Aorta (tissue), 5 donors: ENCODE measurements at places on chromosomes 2 and 18.

GRCh38 chr2:112866128-112866835, 29.7 kb upstream of the IL1B start:
- H3K4me1 ChIP-seq: no peaks in the 10 kb centered on the region
- no peak overlapping the region for H3K27ac ChIP-seq
- no peak overlapping the region for H3K4me3 ChIP-seq

GRCh38 chr2:163692611-163693482, 43.0 kb downstream of the FIGN start:
- no peak for DNase-seq
- H3K4me3 ChIP-seq: no peak overlapping the region
- no peaks in the 10 kb centered on the region for H3K27me3 ChIP-seq
- H3K36me3 ChIP-seq: no peaks in the 10 kb centered on the region

GRCh38 chr2:232925153-232925820, 55.2 kb downstream of the SNORC start:
- no peaks in the 10 kb centered on the region for H3K36me3 ChIP-seq
- H3K4me1 ChIP-seq: no peaks in the 10 kb centered on the region
- no peaks in the 10 kb centered on the region for H3K27me3 ChIP-seq
- no peak overlapping the region for H3K27ac ChIP-seq
- no peak for DNase-seq

- DNase-seq: peak; percentile 49
- no peaks in the 10 kb centered on the region for H3K27me3 ChIP-seq
- H3K36me3 ChIP-seq: no peaks in the 10 kb centered on the region
- no peaks in the 10 kb centered on the region for H3K4me1 ChIP-seq
- H3K27ac ChIP-seq: no peak overlapping the region
- H3K4me3 ChIP-seq: no peak overlapping the region
Observed at GRCh38 chr2:20621366-20622295, 29.3 kb downstream of the HS1BP3 start.

- H3K36me3 ChIP-seq: no peaks in the 10 kb centered on the region
- H3K4me1 ChIP-seq: no peaks in the 10 kb centered on the region
- no peaks in the 10 kb centered on the region for H3K27me3 ChIP-seq
- H3K27ac ChIP-seq: no peak overlapping the region
- no peak for DNase-seq
- H3K4me3 ChIP-seq: no peak overlapping the region
Observed at GRCh38 chr18:48771641-48772375, 179.0 kb downstream of the SMAD7 start.

GRCh38 chr2:142315346-142315745, 184.5 kb upstream of the LRP1B start:
- H3K27me3 ChIP-seq: no peaks in the 10 kb centered on the region
- H3K27ac ChIP-seq: no peak overlapping the region
- no peaks in the 10 kb centered on the region for H3K4me1 ChIP-seq
- H3K36me3 ChIP-seq: no peaks in the 10 kb centered on the region
- H3K4me3 ChIP-seq: no peak overlapping the region

GRCh38 chr18:38545071-38545470, 979.5 kb upstream of the CELF4 start:
- H3K4me3 ChIP-seq: no peak overlapping the region
- H3K36me3 ChIP-seq: no peaks in the 10 kb centered on the region
- no peak overlapping the region for H3K27ac ChIP-seq
- H3K4me1 ChIP-seq: no peaks in the 10 kb centered on the region
- no peak for DNase-seq

DNA sequence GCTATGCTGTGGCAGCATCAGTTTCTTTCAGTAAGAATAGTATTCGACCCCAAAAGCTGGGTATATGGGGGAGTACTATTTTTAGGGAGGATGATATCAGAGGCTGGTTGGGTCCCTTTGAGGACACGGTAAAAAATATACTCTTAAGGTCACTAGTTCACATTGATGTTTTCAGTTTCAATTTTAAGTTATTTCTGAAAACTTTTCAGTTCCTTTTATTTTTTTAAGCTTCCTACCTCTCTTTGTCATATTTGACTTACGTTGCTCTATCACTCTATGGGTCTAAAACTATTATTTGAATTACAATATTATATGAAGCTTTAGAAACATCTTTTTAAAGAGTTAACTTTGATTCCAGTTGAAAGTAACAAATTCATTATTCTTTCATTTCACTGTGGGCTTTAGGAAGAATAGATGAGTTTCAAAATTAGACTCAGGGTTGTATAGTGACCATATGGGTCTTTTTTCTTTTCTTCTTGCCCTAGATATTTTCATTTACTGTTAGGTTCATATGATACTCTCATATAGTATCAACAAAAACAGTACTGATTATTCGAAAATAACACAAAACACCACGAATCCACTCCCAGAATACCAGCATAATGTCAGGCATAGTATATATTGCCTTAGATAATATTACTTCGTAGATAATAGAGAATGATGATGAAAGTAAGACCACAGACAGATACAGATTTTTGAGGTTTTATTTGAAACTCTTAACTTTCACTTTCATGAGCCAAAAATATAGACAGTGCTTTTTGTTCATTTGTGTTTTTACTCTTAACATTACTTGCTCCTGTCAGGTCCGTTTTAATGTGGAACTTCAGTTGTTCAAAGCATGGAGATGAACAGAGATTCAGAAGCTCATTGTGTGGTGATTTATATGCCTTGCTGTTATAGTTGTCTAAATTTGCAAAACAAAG, 9.8 kb downstream of the RMDN2 start:
- no peak for DNase-seq
- no peak overlapping the region for H3K27ac ChIP-seq
- no peaks in the 10 kb centered on the region for H3K27me3 ChIP-seq
- no peaks in the 10 kb centered on the region for H3K36me3 ChIP-seq

GRCh38 chr2:218152777-218153176, 14.0 kb downstream of the CXCR1 start:
- H3K27me3 ChIP-seq: no peaks in the 10 kb centered on the region
- no peak overlapping the region for H3K4me3 ChIP-seq
- H3K4me1 ChIP-seq: no peaks in the 10 kb centered on the region
- H3K36me3 ChIP-seq: no peaks in the 10 kb centered on the region
- no peak for DNase-seq

- no peak overlapping the region for H3K4me3 ChIP-seq
- no peak for DNase-seq
- no peaks in the 10 kb centered on the region for H3K36me3 ChIP-seq
- no peak overlapping the region for H3K27ac ChIP-seq
- peaks cover 1% of the 10 kb centered on the region for H3K27me3 ChIP-seq
Observed at GRCh38 chr2:52416340-52416739, 1351.3 kb upstream of the CHAC2 start.

GRCh38 chr18:69948256-69948655, 583 bp upstream of the CD226 start:
- no peaks in the 10 kb centered on the region for H3K27me3 ChIP-seq
- H3K4me1 ChIP-seq: peaks cover 1% of the 10 kb centered on the region
- no peaks in the 10 kb centered on the region for H3K36me3 ChIP-seq
- H3K4me3 ChIP-seq: no peak overlapping the region

GRCh38 chr2:200703127-200703925, 108.4 kb upstream of the BZW1 start:
- H3K27ac ChIP-seq: no peak overlapping the region
- no peak overlapping the region for H3K4me3 ChIP-seq
- no peaks in the 10 kb centered on the region for H3K4me1 ChIP-seq
- H3K27me3 ChIP-seq: no peaks in the 10 kb centered on the region
- no peaks in the 10 kb centered on the region for H3K36me3 ChIP-seq

DNA sequence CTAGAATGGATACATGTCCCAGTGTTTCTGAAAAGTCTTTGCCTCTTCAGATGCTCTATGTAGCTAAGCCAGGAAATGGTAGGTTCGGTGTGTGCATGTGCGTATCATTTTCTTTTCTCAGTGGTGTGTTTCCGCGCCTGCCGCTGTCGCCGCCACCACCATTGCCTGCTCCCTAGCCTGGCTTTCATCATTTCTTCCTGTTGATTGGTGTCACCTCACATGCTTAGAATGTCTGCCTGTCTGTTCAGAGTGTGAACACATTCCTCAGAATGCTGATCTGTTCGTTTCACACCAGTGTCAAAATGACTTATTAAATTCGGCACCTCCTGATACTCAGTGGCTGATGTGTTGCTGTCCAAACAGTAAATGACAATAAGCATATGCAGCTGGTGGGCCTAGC, 255.2 kb upstream of the SPRED2 start:
- H3K27ac ChIP-seq: no peak overlapping the region
- no peak for DNase-seq
- H3K27me3 ChIP-seq: no peaks in the 10 kb centered on the region
- H3K36me3 ChIP-seq: no peaks in the 10 kb centered on the region
- no peak overlapping the region for H3K4me3 ChIP-seq

DNA sequence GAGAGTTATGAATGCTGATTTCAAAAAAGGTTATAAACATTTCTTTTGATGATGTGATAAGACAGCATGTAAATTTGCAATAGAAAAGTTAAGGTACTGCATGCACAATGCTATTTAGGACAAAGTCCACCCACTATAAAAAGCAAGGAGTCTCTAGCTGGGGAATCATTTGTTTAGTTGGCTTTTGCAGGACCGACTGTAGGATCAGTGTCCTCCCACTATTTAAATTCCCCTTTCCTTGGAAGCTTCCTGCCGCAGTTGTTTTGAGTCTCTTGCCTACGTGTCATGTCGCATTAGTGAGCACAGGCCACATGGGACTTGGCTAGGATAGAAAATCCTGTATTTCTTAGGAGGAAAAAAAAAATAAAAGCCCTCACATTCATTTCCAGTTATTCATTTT, 13.1 kb downstream of the QPCT start:
- DNase-seq: no peak
- peaks cover 1% of the 10 kb centered on the region for H3K27me3 ChIP-seq
- H3K27ac ChIP-seq: no peak overlapping the region
- no peak overlapping the region for H3K4me3 ChIP-seq

DNA sequence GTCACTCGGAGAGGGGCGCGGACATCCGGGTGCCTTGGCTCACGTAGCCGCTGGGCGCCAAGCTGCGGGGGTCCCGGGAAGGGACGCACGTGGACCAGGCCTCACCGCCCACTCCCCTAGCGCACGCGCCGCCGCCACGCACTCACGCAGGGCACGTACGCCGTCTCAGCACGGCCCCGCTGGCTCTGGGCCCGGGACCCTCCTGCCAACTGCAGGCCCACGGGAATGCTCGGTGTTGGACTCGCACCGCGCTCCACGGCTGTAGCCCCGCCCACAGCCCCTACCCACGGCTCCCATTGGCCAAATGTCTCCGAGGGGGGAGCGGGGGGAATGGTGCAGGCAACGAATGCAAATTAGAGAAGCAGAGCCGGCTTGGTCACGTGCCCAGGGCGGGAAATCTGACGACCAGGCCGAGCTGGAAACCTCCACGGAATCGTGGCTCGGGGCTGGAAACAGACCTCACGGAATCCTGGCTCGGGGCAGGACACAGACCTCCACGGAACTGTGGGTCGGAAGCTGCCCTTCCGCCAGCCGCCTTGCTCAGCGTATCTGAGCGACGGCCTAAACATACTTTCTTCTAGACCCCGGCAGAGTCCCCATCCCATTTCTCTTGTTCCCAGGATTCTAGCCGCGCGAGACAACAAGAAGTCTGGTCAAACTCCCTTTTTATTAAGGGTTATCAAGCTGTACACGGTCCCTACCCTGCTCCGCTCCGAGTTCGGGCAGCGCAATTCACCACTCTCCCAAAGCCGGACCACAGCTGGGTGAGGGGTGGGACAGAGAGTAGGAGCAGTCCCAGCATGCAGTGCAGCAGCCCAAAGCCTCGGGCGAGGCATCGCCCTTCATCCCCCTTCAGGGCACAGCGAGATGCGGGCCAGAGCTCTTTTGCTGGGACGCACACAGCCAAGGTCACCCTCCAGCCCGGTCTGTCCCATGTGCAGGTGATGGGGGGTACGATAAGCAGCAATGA, at the start of gene ABCB6:
TSS of gene ABCB6 (minus strand) at position 227 of the 970 bp plus-strand sequence. CDS start 285 bp downstream, outside the sequence.
- peak within 1 kb of the TSS; percentile 31 for H3K4me3 ChIP-seq
- H3K27me3 ChIP-seq: no peaks in the 10 kb centered on the region
- DNase-seq: peak; percentile 98
- no peaks in the 10 kb centered on the region for H3K4me1 ChIP-seq

- H3K4me3 ChIP-seq: no peak overlapping the region
- no peaks in the 10 kb centered on the region for H3K27me3 ChIP-seq
- no peaks in the 10 kb centered on the region for H3K4me1 ChIP-seq
- H3K36me3 ChIP-seq: no peaks in the 10 kb centered on the region
- DNase-seq: no peak
Observed at GRCh38 chr2:149329068-149329467, 1.3 kb upstream of the LYPD6 start.

DNA sequence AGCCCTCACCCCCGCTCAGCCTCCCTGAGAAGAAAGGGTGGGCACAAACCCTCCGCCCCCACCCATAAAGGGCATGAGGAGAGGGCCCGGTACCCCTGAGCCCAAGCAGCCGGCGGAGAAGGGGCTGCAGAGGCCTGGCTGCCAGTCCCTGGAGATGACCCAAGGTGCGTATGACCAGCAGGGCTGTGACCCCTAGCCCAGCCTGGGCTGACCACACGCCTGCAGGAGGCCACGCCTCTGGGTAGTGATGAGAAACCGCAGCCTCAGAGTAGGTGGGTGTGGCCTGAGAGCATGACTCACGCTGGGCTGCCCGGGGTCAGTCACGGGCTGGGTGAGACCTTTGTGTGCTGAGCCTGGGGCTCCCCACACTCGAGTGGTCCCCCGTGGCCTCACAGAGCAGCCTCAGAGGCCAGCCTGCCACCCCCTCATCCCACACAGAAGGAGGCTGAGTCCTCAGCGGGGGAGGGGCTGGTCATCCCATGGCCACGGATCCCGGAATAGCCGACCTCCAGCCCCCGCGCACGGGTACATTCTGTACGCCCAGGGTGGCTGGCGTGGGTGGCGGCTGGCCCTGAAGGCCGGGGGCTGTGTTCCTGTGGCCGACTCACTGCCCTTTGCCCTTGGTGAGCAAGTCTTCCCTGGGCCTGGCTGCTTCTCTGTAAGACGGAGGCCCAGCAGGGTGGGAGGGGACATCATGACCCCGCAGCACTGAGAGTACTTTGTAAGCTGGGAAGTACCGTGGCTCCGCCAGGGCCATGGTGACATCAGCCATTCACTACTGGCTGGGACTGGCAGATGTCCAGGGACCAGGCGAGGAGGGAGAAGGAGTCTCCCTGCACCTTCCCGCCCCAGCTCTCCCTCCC, 110.8 kb upstream of the OTOS start:
- H3K4me3 ChIP-seq: no peak overlapping the region
- no peaks in the 10 kb centered on the region for H3K4me1 ChIP-seq
- no peaks in the 10 kb centered on the region for H3K27me3 ChIP-seq
- H3K27ac ChIP-seq: peak overlapping the region; percentile 28
- no peaks in the 10 kb centered on the region for H3K36me3 ChIP-seq
- peak; percentile 97 for DNase-seq

DNA sequence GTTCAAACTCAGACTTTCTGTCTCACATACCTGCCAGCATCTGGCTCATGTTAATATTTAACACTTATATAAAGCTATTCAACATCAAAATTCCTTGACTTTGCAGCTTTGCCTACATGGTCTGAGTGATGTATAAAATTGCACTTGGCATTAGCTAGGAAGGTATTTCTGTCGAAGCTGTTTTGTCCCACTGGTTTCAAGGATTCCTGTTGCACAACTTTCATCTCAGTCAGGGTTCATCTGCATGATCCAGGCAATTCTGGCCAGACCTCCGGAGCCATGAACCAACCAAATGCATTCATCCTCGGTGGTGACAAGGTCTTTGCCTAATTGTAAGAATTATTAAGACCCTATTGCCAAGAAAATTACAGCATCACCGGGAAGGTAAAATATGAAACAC, 185.4 kb downstream of the ZEB2 start:
- no peak overlapping the region for H3K27ac ChIP-seq
- H3K27me3 ChIP-seq: no peaks in the 10 kb centered on the region
- H3K4me1 ChIP-seq: no peaks in the 10 kb centered on the region
- DNase-seq: no peak
